ENCODE measurements at places on chromosomes 12 and 14.

DNA sequence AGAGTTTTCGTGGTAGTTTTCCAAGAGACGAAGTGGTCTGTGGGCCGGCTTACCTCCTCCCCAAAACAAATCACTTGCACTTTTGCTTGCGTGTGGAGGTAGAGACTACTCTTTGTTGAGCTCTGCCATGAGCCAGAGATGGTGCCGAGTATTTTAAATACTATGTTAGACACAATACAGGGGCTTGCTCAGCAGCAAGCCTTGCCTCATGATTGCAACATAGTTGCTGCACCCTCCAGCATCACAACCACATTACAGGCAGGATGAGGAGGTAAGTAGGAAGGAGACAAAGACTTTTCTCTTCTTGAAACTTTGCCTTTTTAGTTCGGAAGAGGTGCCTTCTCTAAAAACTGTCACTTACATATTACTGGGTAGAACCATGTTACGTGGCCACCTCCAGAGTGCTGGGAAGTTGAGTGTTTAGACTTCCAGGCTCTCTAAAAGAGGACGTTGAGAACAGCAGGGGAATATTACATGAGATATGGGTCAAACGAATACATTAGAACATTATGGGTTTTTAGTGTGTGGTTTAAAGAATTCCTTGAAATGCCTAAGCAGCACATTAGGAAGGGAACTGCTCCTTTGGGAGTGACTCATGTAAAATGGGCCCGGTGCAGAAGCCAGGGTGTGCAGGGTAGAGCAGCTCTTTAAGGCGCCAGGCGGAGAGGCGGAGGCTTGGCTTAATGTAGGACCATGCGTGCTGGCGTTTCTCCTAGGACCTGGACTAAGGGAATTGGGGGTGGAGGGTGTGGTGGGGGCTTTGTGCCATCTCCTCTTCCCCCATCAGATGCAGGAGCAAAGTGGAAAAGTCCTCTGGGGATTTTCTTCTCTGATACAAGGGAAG is 110.6 kb upstream of the PRMT8 start:
- DNase-seq = no peak

- DNase-seq = no peak
Observed at GRCh38 chr12:59594943-59595500, 807 bp upstream of the SLC16A7 start.

- DNase-seq = no peak
Observed at GRCh38 chr12:40668099-40668529, 24.1 kb upstream of the CNTN1 start.

DNA sequence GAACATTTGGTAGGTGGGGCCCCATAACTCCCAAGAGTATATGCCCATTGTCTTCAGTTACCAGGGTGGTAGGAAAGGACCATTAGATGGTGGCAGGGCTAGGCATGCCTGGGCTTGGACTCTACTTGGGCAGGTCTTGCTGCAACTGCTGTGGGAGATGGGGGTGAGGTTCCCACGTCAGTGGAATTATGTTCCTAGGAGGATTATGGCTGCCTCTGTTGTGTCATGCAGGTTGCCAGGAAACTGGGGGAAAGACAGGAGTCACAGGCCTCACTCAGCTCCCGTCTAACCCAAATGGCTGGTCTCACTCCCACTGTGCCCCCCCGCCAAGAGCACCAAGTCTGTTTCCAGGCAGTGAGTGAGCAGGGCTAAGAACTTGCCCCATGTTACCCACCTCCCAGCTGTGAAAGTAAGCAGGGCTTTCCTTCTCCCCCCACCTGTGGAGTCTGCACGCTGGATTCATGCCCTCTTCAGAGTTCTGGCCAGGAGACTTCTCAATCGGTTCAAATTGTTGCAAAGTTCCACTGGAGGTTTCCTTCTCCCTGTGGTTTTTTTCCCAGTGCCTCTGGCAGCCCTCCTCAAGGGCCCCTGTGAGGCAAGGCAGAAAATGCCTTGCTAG is 337.5 kb downstream of the CCDC91 start:
- DNase-seq = no peak

- DNase-seq = no peak
Observed at GRCh38 chr12:120257041-120257821, 8.3 kb downstream of the PXN start.

- peak; percentile 87 for DNase-seq
Observed at GRCh38 chr12:1634590-1635191, 5.7 kb downstream of the WNT5B start.

DNA sequence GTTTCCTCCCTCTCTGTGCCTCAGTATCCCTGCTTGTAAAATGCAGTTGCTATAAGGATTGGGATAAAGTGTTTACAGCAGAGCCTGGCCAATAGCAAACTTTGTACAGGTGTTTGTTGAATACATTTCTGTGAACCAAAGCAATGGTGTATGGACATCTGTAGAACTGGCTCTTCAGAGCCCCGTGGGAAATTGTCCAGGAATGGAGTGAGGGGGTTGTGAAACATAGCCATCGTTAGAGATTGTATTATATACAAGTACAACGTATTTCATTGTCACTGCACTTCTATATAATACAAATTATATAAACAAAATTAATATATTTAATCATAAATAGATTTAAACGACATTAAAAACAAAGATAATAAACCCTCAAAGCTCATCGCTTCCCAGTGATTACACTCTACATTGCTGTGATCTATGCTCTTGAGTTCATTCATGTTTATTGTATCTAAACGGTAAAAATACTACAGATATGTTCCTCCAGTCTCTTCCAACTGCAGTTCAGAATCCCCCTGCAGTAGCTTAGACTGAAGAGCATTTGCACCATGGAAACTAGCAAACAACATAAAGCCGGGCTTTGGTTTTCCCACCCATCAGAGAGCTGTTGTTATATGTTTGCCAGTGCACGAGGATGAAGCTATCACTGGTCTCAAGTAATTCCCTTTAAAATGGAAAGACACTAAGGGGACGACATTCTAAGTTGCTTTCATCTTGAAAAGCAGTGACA is 216.7 kb downstream of the TMEM132C start:
- DNase-seq = no peak

- DNase-seq = no peak
Observed at GRCh38 chr14:20428010-20428365, 8.0 kb downstream of the KLHL33 start.

GRCh38 chr14:51529736-51530135 is 122.0 kb upstream of the FRMD6 start:
- no peak for DNase-seq

All from right lobe of liver (tissue), 6 donors.